ENCODE measurements at places on chromosomes 1 and 21. TPM values are rescaled to one million over a fixed set of nuclear protein-coding genes. Genes with fewer than 3 reads are reported as not detected.

The ANGPTL7 gene
- not detected for total RNA-seq

The RNF19B gene
- 15.8 TPM for total RNA-seq

The OR2T11 gene
- not detected for total RNA-seq

The FLG2 gene
- not detected for total RNA-seq

The CD53 gene
- total RNA-seq: not detected

The FNDC5 gene
- not detected for total RNA-seq

The AMY1B gene
- not detected for total RNA-seq

The EXTL2 gene
- total RNA-seq: 8.7 TPM

The VANGL2 gene
- total RNA-seq: 1.5 TPM

The KIF14 gene
- total RNA-seq: 5.6 TPM

The LAD1 gene
- total RNA-seq: 238 TPM

The CELA2A gene
- total RNA-seq: not detected

The BEND5 gene
- total RNA-seq: not detected

The CFHR4 gene
- not detected for total RNA-seq

The PDZK1IP1 gene
- total RNA-seq: 38.0 TPM

The SEMA6C gene
- 0.13 TPM for total RNA-seq

Data from HT-29 (cell line).